ENCODE measurements at places on chromosomes 1 and 21. TPM values are rescaled to one million over a fixed set of nuclear protein-coding genes. Genes with fewer than 3 reads are reported as not detected.
A peak's percentile ranks its signal among the peaks of the same experiment; 100 is the strongest.

GRCh38 chr1:89706700-89707012 is 73.7 kb downstream of the LRRC8C start:
- no peak for DNase-seq

DNA sequence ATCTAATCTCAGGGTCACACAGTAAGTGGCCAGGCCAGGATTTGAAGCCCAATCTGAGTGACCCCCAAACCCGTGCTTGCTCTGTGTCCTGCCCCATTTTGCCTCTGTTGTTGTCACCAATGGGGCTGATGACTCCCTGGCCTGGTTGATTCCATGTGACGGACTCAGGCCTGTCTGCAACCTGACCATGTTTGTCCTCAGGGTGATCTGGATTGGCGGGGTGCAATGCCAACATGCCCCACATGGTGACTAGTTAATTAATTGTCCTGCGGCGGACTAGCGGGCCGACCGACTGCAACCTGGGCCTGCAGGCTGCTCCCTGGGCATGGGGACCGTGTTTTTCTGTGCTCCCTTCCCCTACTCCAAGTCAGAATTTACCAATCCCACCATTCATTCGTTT is 256.3 kb downstream of the MATN1 start:
- no peak for DNase-seq

DNA sequence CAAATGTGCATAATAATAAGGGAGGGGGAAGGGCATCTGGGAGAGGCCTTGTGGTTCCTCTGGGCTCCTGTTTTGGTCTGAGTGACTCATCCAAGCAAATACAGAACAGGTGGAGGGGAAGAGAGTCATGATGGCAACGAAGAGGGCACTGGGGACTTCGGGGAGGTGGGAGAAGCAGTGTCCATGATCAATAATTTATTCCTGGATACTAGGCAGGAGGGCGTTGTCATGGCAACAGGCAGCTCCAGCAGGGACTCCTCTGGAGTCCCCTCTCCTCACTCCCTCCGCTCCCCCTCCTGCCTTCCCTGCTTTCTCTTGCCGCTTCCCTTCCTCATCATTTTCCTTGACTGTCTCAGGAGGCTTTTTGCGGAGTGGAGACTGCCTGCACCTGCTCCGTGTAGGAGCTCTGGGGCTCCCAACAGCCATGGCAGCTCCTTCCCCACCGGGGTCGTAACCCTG is 12.3 kb upstream of the NFASC start:
- DNase-seq = no peak

DNA sequence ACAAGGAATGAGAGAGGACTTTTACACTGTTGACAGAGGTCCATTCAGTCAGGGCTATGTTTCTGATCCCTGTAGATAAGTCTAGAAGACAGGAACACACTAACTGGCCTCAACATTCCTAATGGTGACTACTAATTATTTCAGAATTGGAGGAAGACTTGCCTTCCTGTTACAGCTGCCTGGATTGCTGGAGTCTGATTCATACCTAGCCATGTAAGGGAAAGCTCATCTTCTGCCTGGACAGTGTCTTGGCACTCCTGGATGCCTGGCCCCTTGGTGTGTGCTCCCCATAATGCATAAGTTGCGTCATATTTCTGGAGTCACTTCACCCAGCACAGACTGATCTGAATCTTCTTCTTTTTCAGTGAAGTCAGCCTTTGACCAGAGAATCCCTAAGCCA is 326.0 kb upstream of the RUNX1 start:
- no peak for DNase-seq

DNA sequence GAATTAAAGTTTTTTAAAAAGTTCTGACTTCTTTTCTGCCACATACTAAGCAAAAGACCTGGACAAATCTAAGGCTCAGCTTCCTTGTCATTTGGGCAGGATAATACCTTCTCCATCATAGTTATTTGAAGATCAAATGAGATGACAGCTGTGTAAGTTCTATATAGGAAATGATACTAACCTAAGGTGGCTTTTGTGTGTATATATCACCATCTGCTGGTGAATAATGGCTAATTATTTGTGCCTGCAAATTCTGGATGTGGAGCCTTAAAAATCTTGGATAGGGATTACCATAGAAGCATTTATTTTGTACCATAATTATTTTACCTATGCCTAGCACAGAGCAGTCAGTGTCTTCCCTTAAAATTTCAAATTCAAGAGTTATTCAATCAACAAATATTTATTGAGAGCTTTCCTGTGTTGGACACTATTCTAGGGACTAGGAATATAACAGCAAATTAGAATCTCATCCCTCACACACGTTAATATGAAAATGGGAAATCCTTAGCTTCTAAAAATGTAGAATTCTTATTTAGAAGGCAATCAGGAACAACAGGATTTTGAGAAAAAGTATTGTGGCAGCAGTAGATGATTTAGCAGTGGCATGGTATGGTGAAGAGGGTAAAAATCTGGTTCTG is 89.8 kb downstream of the TMEM200B start:
- DNase-seq = peak; percentile 40

DNA sequence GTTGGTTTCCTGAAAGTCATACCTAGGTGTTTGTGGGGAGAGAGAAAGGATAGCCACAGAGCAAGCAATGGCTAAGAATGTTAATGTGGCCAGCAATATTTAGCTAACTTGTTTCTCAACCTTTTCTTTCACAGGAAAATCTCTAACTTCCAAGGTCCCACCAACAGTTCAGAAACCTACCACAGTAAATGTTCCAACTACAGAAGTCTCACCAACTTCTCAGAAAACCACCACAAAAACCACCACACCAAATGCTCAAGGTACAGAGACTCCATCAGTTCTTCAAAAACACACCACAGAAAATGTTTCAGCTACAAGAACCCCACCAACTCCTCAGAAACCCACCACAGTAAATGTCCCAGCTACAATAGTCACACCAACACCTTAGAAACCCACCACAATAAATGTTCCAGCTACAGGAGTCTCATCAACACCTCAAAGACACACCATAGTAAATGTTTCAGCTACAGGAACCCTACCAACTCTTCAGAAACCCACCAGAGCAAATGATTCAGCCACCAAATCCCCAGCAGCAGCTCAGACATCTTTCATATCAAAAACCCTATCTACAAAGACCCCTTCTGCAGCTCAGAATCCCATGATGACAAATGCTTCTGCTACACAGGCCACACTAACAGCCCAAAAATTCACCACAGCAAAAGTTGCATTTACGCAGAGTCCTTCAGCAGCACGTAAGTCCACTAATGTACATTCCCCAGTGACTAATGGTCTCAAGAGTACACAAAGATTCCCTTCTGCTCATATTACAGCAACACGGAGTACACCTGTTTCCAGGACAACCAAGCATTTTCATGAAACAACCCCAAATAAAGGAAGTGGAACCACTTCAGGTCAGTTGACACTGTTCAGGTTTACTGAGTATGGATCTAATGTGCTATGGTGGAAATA is 15.3 kb downstream of the CD55 start:
- DNase-seq = peak; percentile 74

- DNase-seq = no peak
These were observed 5.7 kb upstream of the PEF1 start for GRCh38 chr1:31650161-31651088.

DNA sequence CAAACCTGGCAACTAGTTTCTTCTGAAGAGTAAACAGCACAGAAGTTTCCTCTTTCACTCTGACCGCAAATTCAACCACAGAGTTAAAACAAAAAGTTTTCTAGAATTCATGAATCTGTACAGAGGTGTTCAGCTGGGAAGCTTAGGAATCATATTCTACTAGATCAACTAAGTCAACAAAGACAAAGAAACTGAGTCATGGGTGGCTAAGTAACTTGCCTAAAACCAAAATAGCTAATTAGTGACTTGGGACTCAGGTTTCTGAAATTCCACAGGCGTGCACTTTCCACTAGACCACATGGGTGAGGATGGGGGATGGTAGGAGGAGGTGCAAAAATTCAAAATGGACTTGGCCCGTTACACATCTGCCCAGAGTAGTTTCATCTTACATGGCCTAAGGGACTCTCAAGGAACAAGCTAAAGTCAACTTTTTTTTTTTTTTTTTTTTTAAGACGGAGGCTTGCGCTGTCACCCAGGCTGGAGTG is 25.8 kb downstream of the PTPN14 start:
- peak; percentile 96 for DNase-seq

DNA sequence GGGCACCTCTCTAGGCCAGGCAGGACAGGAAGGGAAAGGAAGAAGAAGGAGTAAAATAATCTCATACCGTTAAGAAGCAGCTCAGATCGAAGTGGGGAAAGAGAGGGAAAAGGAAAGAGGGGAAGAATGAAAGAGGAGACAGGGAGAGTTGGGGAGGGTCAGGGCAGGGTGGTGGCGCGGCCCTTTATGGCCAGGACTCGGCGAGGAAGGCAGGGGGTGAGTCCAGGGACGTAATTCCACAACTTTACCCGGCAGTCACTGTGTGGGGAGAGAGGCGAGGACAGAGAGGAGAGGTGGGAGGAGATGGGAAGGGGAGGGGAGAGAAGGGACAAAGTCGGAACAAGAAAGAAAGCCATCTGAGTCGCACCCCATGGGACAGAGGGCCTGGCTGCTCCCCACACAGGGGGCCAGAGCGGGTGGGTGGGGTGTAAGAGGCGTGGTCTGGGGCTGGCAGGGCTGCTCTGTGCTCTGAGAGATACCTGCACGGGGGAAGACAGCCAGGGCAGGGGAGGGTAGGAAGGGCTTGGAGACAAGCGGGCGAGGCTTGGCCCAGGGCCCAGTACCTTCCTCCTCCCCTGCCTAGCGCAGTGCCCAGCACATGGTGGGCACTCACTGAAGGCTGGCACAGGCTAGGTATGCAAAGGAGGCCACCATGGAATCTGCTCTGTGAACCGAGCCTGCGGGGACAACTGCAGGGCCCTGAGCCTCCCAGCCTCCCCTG is 49.4 kb downstream of the KIF21B start:
- no peak for DNase-seq

The OR2T11 gene
- not detected for total RNA-seq

The TMPRSS2 gene
- 0.61 TPM for total RNA-seq

The MR1 gene
- 11.2 TPM for total RNA-seq

Measured in PC-9 (cell line).